T-cell (primary cell): ENCODE measurements at places on chromosomes 13 and 19.

- DNase-seq, result no peak
Observed at GRCh38 chr13:76927955-76928354, 20.4 kb upstream of the ACOD1 start.

DNA sequence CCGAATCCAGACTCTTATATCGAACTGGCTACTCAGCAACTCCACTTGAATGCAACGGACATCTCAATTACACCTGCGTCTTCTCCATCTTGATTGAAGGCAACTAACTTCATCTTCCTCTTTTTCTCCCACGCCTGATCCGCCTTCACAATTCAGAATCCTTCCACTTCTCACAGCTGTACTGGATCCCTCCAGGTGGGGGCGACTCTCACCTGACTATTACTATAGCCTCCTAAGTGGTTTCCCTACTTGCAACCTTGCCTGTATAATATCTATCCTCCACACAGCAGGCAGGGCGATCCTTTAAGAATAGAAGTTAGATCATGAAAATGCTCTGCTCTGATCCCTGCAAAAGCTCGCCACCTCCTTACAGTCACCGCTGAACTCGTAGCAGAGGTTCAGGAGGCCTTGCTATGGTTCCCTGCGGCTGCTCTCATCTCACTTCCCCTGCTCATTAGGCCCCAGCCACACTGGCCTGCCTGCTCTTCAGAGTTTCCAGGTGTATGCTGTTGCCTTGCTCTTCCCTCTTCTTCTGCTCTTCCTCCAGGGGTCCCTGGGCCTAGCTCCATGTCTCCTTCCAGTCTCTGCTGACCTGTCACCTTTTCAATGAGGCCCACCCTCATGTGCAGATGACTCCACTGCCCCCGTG is 31.9 kb downstream of the RFXAP start:
- no peak for DNase-seq

DNA sequence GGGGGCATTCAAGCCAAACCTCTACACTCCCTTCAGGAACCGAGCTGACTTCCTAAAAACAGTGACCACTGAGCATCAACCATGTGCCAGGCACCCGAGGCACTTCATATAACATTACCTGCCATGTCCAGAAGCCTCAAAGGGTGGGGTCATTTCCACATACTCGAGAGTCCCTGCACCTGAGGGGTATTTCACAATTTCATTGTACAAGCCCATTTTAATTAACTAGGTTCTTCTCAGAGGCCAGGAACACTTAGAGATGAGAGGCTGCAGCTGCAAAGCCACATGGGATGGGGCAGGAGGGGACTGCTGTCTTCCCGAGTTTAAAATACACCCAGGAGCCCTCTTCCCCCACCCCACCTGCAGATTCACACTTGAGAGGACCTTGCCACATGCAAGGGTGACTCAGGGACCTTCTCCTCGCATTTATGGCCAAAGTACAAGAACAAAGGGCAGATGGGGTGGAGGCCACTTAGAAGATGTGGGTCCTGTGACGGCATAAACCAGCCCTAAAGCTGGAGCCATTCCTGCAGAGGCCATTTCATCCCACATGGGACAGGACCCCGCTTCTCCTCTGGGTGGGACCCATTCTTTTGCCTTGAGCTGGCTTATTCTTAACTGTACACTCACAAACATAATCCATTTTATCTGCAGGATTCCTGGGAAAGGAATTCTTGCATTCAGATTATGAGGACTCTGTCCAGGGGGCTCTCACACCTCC is 43.9 kb downstream of the RAB20 start:
- DNase-seq, result no peak

- DNase-seq, result no peak
Observed at GRCh38 chr19:51994048-51994644, 7.5 kb upstream of the ZNF350 start.

- DNase-seq, result no peak
Observed at GRCh38 chr19:14677464-14677863, 2.8 kb upstream of the ADGRE3 start.

GRCh38 chr19:19055701-19056100 is 8.1 kb upstream of the SLC25A42 start:
- no peak for DNase-seq

DNA sequence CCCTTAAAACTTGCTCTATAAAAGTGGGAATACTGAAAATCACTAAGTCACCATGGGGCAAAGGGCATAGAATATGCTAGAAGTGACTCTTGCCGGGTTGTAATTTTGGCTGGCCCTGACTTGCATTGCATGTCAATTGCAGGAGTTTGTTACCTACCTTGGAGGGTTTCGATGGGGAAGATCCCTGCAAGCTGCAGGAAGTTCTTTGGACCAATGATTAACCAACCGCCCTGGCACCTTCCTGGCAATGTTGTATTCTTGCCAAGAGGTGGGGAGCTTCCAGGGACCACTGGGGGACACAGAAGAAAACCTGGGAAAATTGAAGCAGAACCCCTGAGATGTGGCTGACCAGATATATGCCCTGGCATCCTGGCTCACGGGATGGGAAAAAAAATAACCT is 235.8 kb downstream of the B3GLCT start:
- DNase-seq, result no peak

DNA sequence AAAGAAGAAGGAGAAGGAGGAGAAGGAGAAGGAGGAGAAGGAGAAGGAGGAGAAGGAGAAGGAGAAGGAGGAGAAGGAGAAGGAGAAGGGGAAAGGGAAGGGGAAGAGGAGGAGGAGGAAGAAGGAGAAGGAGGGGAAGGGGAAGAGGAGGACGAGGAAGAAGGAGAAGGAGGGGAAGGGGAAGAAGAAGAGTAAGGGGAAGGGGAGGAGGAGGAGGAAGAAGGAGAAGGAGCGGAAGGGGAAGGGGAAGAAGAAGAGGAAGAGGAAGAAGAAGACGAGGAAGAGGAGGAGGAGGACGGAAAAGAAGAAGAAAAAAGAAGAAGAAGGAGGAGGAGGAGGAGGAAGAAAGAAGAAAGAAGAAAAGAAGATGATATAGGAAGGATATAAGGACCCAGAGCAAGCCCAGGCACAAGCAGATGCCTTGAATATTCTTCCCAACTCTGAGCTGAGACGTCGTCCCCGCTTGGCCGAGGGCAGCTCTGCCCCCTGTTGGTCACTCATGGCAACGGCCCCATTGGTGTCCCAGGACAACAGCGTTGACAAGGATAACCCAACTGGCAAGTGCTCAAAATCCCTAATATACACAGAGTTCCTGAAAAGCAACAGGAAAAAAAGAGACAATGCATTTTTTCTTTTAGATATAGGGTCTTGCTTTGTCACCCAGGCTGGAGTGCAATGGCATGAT is 30.6 kb upstream of the IGSF23 start:
- no peak for DNase-seq

- no peak for DNase-seq
Observed at GRCh38 chr19:38830039-38830733, 1.4 kb downstream of the ECH1 start.

GRCh38 chr13:110916301-110917142 is 1.7 kb upstream of the ANKRD10 start:
- no peak for DNase-seq
